ENCODE measurements at places on chromosomes 5 and 9. TPM values are rescaled to one million over a fixed set of nuclear protein-coding genes. Genes with fewer than 3 reads are reported as not detected.

N4BP3 gene
- 2.3 TPM for total RNA-seq

TERT gene
- 8.9 TPM for total RNA-seq

- no peak for DNase-seq
Observed at GRCh38 chr5:175557778-175558177, 79.4 kb downstream of the SFXN1 start.

DNA sequence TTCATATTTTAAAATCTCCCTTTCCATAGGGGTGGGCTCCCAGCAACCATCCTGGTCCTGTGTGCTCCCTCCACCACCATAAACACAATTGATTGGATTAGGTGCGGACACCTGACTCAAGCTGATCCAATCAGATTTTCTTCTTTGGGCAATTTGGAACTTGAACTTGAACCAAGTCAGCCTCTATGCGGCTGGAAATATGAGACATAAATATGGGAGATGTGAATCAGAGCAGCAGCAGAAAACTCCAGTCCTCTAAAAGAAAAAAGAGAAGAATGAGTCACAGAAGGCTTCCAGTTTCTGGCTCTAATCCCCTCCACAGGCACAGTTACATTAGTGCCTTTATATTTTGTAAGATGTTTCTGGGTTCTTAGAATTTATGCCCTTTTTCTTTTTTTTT lies 306.6 kb downstream of the MLLT3 start:
- DNase-seq = no peak

DNA sequence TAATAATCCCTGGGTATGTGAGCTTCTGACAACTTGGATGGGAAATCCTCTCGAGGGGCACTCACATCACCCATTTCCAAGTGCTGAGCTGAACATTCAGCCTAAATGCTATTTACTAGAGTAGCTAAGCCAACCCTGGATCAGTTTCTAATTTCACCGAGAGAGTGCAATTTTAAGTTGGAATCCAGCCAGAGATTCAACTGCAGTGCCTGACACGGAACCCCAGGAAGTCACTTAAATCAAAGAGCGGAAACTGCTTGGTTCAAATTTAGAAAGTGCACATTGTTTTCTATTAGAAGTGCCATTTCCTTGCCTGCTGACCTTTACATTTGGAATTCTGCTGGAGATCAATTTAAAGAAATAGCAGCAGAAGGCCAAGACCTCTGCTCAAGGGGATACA lies 8.8 kb downstream of the SPRY4 start:
- DNase-seq = no peak

GRCh38 chr9:137552022-137552768 lies 516 bp downstream of the MRPL41 start:
- no peak for DNase-seq

GRCh38 chr5:126373375-126374108 lies 49.7 kb upstream of the GRAMD2B start:
- no peak for DNase-seq

DNA sequence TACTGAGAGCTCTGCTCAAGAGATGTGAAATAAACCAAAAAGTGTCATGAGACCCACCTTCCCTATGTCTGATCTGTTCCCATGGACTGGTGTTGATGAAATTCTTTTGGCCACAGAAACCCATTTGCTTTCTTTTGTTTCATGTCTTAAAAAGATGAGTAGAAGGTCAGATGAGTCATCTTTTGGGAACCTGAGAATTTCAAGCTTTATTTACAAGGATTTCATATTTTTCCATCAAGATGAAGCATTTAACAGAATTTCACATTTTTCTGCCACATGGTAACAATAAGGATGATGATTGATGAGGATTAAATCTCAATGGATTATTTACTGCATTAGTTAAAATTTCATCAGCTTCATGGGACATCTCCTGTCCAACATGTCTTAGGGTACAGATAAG lies 337.8 kb downstream of the DEPDC1B start:
- DNase-seq = no peak

DNA sequence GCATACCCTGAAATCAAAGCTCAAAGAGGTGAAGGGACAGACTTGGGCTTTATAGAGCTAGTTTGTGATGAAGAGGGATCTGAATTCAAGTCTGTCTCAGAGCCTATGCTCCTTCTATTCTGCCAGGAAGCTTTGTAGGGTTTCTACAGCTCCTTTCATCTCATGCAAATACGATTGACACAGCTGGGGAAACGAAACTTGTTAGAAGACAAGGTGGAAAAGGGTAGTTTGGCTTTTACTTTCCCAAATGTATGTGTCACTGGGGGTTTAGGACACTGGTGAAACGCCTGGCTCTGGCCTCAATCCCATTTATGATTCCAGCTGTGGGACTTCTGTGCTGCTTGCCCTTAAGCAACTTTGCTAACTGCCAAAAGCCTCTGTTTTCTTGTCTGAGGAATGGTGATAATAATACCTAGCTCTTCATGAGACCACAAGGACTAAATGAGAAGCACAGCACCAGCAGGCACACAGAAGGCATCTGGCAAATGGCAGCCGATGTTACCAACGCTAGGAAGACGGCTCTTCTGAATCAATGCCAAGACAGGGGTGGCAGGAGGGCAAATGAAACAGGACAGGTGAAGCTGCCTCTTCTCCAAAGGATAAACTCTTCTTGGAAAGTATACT lies 70.3 kb upstream of the EQTN start:
- DNase-seq = no peak

- no peak for DNase-seq
Observed at GRCh38 chr9:114906922-114907571, 23.3 kb downstream of the TNFSF8 start.

- DNase-seq = no peak
Observed at GRCh38 chr5:127445328-127445727, 72.1 kb upstream of the PRRC1 start.

GRCh38 chr9:107284636-107285035 lies 1.6 kb downstream of the RAD23B start:
- DNase-seq = no peak

DNA sequence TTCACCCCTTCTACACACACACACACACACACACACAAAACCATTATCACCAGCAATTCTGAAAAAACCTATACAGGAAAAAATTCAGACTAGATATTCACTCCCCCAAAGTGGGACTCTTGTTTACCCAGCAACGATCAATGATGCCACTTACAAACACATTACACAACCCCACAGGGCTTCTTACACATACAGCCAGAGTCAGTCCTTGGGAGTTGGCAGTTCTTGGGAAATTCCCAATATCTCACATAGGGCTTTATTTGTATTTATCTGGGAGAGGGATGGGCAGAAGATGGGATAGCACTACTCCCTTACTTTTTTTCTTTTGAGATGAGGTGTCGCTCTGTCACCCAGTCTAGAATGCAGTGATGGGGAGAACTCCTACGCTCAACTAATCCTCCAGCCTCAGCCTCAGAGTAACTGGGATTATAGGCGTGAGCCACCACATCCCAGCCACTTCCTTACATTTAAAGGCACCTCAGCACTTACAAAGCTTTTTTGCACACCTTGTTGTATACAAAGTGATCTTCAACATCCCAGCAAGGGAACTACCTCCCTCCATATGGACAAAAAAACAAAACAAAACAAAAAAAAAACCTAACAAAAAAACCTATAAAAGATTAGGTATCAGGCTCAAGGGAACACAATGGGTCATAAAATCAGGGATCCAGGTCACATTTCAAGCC lies 168.4 kb downstream of the TSSK1B start:
- DNase-seq = no peak
